Nucleus accumbens (tissue), 56 donors: ENCODE measurements at places on chromosomes 16 and 17.

GRCh38 chr16:67053767-67054334, 24.9 kb downstream of the CBFB start:
- no peak for DNase-seq

DNA sequence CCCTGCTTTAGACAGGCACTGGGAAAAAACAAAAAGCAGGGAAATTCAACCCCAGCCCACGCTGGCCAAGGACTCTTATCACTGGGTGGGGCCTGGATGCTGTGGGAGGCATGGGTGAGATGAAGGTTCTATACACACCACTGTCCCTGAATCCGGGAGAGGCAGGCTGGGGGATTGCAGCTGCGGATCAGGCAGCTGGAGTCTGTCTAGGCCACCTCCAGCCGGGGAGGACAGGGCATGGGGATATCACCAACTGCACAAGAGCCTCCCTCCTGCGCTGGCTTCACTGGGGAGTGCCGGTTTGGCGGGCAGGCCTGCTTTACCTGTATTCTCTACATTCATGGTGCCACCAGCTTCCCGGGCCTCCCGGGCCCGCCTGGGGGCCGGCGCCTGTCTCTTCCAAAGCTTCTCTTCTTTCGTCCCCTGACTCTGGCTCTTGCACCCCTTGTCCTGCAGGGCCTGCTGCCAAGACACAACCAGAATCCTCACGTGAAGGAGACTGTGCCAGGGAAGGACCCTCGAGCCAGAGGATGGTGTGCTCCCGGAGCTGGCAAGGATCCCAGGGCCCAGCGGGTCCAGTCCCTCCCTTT, 13.9 kb downstream of the KIFC3 start:
- DNase-seq = no peak

DNA sequence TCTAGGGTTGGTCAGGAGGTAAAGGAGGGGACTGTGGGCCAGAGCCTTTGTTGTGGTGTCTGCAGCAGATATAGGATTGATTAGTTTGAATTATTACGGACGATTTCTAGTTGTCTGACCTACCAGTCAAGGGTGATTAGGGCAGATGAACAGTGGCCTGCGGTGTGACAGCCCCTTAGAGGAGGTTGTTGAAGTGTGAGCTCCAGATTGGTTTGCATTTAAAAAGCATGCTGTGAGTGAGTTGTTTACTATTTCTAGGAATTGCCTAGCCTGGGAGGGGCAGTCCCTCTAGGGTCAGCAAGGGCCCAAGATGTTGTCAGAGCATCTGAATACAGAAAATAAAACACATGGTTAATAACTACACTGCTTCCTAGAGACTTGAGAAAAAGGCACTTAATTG, 108.8 kb downstream of the ARHGAP44 start:
- DNase-seq = no peak

GRCh38 chr17:49610883-49611584, 35.4 kb downstream of the NXPH3 start:
- DNase-seq = no peak

DNA sequence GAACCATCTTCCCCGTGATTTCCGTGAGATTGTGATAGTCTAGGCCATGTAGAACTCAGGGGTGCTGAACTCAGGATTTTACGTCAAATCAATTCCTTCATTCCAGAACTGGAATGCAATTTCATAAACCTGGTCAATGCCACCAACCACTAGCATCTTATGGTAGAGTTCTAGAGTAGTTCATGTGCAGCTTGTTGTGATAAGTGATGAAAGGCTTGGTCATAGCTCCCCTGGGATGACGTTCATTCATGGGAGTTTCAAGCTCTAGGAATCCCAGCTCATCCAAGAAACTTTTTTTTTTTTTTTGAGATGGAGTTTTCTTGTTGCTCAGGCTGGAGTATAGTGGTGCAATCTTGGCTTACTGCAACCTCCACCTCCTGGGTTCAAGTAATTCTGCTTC, 3.7 kb upstream of the DPEP2 start:
- no peak for DNase-seq

- DNase-seq = peak; percentile 21
These were observed 4.0 kb upstream of the RPL38 start for GRCh38 chr17:74199306-74200092.

GRCh38 chr16:71472931-71473330, 10.9 kb upstream of the ZNF23 start:
- no peak for DNase-seq

- no peak for DNase-seq
These were observed 22.2 kb upstream of the MAP3K14 start for GRCh38 chr17:45338996-45339535.
